Left renal pelvis (tissue), 4 donors: ENCODE measurements at places on chromosomes 7 and 10. TPM values are rescaled to one million over a fixed set of nuclear protein-coding genes. Genes with fewer than 3 reads are reported as not detected.

Gene NCAPG2
- 23.4 TPM for polyA plus RNA-seq

GRCh38 chr7:11327633-11328032, 354.0 kb downstream of the PHF14 start:
- DNase-seq, result no peak

Gene SLC39A12
- polyA plus RNA-seq, result not detected

GRCh38 chr7:152025937-152026890, 740 bp downstream of the GALNT11 start:
- no peak for DNase-seq

DNA sequence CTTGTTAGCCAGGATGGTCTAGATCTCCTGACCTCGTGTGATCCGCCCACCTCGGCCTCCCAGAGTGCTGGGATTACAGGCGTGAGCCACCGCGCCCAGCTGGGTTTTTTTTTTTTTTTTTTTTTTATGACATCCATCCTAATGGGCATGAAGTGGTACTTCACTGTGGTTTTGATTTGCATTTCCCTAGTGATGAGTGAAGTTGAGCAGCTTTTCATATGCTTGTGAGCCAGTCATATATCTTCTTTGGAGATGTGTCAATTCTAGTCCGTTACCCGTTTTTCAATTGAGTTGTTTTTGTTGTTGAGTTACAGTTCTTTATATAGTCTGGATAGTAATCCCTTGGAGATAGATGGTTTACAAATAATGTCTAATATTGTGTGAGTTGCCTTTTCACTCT, 127.7 kb downstream of the SMURF1 start:
- DNase-seq, result no peak

DNA sequence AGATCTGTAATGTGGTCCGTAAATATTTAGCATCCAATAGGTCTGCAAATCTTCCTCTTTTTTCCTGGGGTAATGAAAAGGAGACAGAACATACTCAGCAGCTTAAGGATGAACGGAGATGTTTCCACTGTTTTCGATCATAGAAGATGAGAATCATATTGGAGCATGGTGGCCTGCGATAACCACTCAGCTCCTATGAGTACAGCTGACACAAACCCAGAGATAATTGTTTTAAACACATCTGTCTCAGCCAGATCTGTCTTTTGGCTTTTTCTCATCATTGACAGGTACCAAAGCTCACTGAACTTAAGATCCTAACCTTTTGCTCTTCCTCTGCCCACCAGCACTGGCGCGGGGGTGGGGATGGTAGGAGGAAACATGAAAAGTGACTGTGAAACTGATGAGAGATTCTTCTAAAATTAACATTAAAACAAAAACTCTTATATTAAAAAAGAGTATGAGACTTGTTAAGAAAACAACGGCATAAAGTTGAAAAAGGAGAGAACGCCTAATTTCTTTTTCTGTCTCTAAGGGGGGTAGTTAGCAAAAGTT, 71.0 kb downstream of the SVOPL start:
- no peak for DNase-seq

- DNase-seq, result no peak
Observed at GRCh38 chr10:102451105-102451969, at the start of gene C10orf95. C10orf95 (minus strand) TSS chr10:102451543; CDS start chr10:102451093, 450 bp downstream.

GRCh38 chr7:142323706-142324105, 65.8 kb upstream of the PRSS58 start:
- DNase-seq, result no peak

GRCh38 chr7:137203351-137203750, 140.2 kb downstream of the PTN start:
- DNase-seq, result no peak

DNA sequence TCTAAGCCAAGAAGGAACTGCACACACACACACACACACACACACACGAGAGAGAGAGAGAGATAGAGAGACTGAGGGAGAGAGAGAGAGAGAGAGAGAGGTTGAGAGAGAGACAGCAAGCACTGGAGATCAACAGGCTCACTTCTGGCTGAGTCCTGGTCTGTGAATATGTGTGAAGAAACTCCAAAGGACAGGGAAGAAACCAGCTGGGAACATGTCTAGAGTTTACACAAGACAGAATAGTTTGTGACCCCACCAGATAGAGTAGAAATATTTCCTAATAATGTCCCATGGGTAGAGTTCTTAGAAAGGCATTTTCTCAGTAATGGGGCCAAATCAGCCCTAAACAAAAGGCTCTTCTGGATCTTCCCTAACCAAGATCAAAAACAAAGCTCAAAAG, 155.5 kb upstream of the IGFBP3 start:
- DNase-seq, result no peak

Gene PRKG1
- polyA plus RNA-seq, result 21.2 TPM

DNA sequence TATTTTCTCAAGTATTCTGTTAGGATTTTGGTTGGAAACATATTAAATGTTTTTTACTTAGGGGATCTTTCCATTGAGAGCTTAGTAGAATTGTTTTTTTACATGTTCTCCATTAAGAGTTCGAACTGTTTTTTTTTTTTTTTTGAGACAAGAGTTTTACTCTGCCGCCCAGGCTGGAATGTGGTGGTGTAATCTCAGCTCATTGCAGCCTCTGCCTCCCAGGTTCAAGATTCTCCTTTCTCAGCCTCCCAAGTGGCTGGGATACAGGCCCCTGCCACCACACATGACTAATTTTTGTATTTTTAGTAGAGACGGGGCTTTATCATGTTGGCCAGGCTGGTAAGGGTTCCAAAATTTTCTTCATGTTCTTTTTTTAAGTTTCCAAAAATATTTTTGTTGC, 33.2 kb downstream of the MPLKIP start:
- no peak for DNase-seq

DNA sequence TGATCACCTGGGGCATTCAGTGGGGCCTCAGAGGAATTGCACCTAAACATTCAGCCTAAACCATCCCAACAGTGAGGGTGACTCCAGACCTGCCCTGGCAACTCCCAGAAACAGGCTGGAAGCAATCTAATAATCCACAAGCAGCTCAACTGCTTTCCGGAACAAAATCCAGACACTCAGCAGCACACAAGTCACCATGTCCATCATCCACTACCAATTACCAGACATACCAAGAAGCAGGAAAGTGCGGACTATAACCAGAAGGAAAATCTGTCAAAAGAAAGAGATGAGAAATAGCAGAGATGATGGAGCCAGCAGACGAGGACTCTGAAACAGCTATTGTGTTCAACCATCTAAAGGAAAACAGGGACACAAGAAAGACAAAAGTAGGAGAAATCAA, 342.6 kb upstream of the ZMIZ1 start:
- no peak for DNase-seq

GRCh38 chr7:86094166-86094669, 549.5 kb upstream of the GRM3 start:
- DNase-seq, result no peak

- no peak for DNase-seq
Observed at GRCh38 chr10:32241946-32242345, 105.0 kb downstream of the EPC1 start.

Gene VWA2
- 1.8 TPM for polyA plus RNA-seq

DNA sequence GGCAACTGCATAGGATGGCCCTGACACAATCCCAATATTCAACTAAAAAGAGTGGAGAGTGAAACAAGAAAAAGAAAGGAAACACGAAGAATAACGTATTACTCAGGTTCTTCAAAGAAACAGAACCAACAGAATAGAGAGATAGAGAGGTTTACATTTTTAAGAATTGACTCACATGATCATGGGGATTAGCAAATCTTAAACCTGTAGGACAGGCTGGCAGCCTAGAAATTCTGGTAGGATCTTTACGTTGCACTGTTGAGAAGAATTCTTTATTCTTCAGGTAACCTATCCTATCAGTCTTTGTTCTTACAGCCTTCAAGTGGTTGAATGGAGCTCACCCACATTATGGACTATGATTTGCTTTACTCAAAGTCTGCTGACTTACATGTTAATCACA, 103.9 kb downstream of the AASS start:
- no peak for DNase-seq

GRCh38 chr7:12102126-12102525, 109.0 kb upstream of the TMEM106B start:
- DNase-seq, result peak; percentile 24

DNA sequence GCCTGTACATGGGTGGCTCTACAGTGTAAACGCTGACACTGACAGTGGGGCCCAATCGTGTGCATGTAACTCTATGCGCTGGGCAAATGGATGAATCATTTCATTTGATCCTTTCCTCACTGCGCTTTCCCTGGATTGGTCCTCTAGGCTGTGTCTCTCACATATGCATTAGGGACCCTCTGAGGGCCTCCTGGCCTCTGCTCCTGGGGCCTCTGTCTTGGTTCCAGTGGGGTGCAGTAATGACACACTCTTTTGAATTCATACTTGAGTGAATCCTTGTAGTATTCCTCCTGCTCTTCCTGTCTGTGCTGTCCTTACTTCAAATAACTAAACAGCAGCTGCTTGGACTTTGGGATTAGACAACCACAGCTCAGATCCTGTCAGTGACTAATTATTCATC, 176.5 kb upstream of the ADO start:
- DNase-seq, result no peak

Gene STAMBPL1
- 3.3 TPM for polyA plus RNA-seq

- no peak for DNase-seq
Observed at GRCh38 chr7:39332142-39332541, 234.1 kb upstream of the YAE1 start.

Gene KLF14
- polyA plus RNA-seq, result 0.99 TPM

Gene PLXDC2
- 45.3 TPM for polyA plus RNA-seq

DNA sequence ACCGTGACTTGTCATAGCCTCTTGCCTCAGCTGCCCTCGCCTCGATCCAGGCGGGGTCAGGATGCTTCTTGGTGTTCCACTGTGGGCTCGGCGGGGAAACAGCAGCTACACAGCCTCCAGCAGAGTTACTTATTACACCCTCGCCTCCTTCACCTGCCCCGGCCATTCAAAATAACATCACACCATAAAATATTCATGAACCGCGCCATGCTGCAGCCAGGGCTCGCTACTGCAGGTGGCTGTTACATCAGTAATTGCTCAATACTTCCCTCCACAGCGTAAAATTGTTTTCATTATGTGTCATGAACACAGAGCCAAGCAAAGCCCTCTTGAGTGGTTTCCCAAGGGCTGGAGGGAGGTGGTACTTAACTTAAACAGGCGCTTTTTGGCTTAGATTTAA, 241.5 kb upstream of the SP8 start:
- no peak for DNase-seq

DNA sequence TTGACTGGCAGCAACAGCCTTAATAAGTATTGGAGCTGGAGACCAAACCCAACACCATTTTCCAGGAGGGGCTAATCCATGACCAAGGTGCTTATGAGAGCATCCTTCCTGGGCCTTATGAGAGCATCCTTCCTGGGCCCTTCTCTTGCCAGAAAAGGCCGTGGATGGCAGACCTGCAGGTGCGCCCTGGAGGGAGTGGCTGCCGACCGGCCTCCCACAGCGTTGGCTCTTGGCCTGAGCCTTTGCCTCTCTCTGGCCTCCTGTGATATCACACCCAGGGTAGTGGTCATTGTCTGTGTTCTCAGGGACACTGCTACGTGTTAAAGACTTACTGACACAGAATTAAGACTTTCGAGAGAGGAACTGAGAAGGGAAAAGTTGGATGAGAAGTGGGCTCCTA, 22.3 kb upstream of the NUDCD3 start:
- no peak for DNase-seq

GRCh38 chr10:33008499-33009243, 50.6 kb upstream of the ITGB1 start:
- no peak for DNase-seq

- peak; percentile 8 for DNase-seq
Observed at GRCh38 chr10:82378146-82378545, 503.2 kb downstream of the NRG3 start.

DNA sequence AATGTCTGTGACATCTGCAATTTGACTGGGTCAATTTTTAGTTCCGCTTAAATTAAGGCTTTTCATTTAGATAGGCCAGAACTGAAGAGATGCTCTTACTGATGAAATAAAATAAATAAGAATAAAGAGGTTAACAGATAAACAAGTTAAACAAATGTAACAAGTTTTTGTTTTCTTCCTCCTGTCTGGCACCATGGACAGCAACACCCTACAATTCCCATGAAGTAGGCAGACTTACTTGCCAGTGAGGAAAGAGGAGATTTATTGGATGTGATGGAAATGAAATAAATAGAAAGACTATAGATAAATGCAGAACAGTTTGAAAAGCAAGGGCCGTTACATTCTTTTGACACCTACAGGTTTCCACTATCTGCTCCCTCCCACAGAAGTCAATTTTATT, 118.5 kb downstream of the AMPH start:
- no peak for DNase-seq

Gene KCP
- polyA plus RNA-seq, result 1.6 TPM

Gene CCDC3
- polyA plus RNA-seq, result 12.6 TPM

Gene HK1
- 53.6 TPM for polyA plus RNA-seq

DNA sequence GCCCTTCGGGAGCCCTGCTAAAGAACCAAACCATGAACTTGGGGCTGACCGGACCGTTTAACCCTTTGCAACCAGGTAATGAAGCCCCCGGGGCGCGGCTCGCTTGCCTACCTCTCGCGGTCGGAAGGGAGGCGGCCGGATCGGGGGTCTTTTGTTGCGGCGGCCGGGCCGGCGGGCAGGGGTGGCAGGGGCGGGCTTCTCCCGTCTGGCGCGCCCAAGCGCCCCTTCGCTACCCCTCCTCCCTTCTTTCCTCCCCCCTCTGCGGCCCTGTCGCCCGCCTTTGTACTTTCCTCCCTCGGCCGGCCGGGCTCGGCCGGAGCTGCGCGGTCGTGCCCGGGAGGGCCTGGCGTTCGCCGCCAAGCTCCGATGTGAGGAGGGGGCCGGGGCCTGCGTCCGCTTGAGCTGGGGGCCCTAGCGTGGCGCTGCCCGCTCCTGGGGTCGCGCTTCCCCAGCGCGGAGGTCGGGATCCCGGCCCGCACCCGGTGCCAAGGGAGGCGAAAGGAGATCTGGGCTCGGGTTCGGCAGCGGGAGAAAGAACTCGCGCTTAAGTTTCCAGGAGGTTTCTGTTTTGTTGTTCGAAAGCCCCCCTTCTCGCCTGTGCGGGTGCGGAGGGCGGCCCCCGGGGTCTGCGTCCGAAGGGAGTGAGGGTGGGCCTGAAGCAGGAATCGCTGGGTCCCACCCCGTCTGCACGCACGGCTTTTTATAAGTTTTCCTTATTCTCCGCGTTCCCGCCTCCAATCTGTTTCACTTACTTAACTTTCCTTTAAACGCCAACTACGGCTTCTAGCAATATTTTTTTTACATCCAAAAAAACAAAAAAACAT, 436.8 kb upstream of the GALNT17 start:
- DNase-seq, result peak; percentile 28

- no peak for DNase-seq
Observed at GRCh38 chr7:111744501-111745155, 182.3 kb upstream of the IMMP2L start.

- DNase-seq, result no peak
Observed at GRCh38 chr7:151590071-151590849, 70.6 kb upstream of the RHEB start.

GRCh38 chr7:21084286-21084685, 297.6 kb upstream of the SP8 start:
- no peak for DNase-seq

Gene MAGI2
- 8.3 TPM for polyA plus RNA-seq

GRCh38 chr7:142308326-142308725, 50.5 kb upstream of the PRSS58 start:
- DNase-seq, result no peak
